ENCODE measurements at places on chromosomes 5 and 9.

DNA sequence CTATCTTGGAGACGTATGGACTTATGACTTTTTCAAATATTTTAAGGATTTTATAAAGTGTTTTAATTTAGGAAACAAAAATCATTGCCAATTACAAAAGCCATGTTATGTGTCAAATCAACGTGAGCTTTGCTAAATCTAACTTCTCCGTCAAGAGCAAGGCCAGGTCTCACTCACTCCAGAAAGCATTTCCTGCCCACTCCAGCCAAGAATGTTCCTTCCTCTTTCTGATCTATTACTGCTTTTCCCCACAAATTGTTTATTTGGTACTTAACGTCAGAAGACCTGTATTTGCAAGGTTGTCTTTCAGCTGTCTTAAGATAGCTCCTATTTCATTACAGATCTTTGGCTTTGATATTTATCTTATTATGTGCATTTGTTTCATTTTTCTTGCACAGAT, 193.5 kb upstream of the HAPLN1 start:
- no peak for DNase-seq

- DNase-seq: no peak
Observed at GRCh38 chr5:167998148-167998767, 293.2 kb upstream of the WWC1 start.

GRCh38 chr9:137694962-137695875, 76.4 kb downstream of the EHMT1 start:
- DNase-seq: no peak

- DNase-seq: no peak
Observed at GRCh38 chr5:108989761-108990392, 242.2 kb downstream of the FER start.

DNA sequence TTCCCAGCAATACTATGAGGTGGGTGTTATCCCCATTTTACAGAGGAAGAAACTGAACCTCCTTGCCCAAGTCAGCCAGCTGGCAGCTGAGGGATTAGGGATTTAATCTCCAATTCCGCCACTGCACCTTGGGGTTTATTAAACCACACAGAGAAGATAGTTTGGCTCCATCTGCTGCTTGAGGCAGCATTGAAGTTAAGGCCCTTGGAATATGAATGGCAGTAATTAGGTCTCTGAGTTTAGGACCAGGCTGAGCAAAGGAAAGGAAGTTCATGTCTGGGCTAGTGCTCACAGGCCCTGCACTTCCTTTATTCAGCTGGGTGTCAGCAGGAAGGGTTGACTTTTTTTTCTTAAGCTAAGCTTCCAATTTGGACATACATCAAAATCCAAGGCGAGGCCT, 86.9 kb upstream of the GDNF start:
- DNase-seq: no peak

DNA sequence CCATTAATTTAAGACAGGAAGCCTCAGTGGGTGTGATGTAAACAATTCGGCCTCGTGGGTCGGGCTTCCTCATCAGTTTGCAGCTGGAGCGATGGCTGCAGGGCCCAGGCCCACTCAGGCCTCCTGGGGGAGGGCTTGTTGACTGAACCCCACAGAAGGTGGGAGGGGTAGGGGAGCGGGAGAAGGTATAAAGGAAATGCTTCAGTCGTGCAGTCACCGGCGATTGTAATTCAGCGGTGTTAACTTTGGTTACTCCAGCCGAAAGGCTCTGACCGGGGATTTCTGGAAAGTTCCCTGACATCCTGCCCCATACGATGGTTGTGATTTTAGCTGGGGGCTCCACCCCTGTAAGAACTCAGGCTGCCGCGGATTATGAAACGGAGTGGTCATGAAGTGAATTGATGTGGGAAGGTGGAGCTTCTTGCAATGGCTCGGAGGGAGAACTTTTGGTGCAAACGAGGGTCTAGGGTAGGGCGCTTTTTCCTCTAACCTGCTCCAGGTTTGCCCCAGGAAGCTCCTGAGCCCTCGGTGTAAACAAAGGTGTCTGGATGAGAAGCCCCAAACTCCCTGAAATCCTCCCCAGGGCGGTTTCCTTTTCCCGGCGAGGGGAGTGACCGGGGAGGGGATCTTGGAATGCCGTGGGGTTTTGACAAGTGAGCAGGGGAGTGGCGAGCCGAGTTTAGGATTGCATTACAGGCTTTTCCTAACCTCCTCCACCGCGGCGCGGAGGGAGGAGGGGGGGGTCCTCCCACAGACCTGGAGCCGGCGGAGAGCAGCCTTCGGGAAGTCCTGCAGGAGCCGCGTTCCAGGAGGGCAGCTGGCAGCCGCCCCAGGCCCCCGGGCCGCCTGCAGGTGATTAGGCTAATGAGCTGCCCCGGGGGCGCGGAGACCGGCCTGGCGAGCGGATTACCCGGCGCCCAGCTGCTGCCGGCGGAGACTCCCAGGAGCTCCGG, 215.5 kb downstream of the PDZD2 start:
- DNase-seq: no peak

- no peak for DNase-seq
Observed at GRCh38 chr9:130467316-130467715, 22.6 kb downstream of the ASS1 start.

DNA sequence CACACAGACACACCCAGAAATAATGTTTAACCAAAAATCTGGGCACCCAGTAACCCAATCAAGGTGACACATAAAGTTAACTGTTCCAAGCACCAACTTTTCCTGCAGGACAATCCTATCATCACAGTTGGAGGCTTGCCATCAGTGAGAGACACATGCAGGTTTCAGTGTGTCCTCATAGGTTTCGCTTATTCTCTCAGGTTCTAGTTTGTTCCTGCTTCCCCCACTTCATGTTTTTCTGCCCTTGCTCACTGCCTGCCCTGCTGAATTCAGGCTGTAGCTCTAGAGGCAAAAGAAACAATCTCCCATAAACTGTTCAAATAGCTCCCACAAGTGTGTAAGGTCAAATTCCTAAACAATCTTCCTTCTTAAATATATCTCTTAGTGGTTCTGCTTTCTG, 20.0 kb upstream of the SHISAL2B start:
- no peak for DNase-seq

- no peak for DNase-seq
Observed at GRCh38 chr9:134240361-134240760, 76.0 kb upstream of the RNU6ATAC start.

DNA sequence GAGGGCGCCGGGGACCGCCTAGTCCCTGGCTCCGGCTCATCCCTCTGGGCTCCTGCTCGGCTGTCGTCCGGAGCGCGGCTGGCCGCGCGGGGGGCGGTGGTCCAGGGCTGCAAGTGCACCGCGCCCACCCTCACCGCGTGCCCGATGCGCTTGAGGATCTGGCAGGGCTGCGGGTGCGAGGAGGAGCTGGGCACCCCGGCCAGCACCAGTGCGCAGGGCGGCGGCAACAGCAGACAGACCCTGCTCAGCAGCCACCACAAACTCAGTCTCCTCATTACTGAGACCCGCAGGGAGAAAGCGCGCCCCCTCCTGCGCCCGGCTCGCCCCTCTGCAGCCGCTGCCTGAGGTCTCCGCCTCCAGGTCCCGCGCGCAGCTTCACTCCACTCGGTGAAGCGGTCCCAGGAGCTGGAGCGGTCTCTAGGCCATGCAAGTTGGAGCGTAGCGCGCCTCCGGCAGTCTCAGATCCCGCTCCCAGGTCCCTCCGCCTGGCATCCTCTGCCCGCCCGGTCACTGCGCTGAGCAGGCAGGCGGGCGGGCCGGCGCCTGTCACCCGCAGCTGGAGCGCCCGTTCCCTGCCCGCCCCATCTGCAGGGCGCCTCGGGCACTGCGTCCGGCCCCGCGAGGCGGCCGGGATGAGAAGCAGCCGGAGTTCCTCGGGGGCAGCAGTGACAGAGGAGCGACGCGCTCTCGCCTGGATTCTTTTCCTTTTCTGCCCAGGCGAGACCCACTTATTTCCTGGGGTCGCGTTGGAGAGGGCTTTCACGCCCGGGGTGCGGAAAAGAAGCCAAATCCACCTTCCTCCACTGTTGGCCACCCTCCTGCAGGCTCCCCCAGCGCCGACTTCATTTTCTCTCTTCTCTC, 512 bp downstream of the GRIN3A start:
- no peak for DNase-seq

- no peak for DNase-seq
Observed at GRCh38 chr5:95035891-95036685, 248.8 kb downstream of the MCTP1 start.

DNA sequence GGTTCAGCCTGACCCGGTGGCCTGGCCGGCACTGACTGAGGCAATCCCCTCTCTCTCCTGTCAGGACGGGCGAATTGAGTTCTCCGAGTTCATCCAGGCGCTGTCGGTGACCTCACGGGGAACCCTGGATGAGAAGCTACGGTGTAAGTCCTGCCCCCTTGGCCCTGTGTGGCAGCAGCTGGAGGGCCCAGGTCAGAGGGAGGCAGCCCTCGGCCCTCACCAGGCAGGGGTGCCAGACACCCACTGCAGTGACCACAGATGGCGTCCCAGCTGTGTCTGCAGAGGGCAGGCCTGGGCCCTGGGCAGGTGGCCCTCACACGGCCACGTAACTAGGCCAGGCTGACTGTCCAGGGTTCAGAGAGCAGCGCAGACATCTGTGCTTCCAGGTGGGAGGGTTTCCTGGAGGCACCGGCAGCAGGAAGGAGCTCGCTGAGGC, 45.9 kb upstream of the HMCN2 start:
- DNase-seq: no peak

DNA sequence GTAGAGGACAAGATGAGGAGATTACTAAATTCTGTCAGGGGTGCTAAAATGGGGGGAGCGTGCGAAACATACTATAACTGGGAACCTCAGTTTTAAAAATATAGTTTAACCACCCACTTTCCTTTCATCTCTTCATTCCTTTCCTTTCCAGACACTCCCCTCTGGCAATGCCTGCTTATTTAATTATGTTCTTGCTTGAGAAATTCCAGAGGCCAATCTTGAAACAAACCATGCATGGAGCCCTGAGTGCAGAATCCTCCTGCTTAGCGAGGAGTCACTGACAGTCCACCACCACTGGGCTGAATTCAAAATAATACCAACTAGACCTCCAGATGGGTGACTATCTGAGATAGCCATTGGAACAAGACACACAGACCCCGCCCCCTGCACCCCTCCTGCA, 29.7 kb upstream of the C9orf72 start:
- no peak for DNase-seq

GRCh38 chr9:94907264-94907936, 180.9 kb downstream of the AOPEP start:
- no peak for DNase-seq

- DNase-seq: no peak
Observed at GRCh38 chr5:79837761-79838551, 148.3 kb downstream of the CMYA5 start.

GRCh38 chr9:36940881-36941280, 93.2 kb downstream of the PAX5 start:
- DNase-seq: no peak

DNA sequence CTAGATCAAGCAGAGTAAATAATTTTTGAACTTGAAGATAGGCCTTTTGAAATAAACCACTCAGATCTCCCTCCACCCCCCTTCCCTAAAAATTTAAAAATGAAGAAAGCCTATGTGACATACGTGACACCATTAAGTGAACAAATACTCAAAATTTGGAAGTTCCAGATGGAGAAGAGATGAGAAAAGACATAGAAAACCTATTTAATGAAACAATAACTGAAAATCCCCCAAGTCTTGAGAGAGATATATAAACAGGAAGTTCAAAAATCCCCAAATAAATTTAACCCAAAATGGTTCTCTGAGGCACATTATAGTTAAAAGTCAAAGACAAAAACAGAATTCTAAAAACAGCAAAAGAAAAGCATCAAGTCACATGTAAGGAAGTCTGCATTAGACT, 428.6 kb downstream of the PSAT1 start:
- DNase-seq: no peak
